ENCODE measurements at places on chromosomes 1 and 21.

DNA sequence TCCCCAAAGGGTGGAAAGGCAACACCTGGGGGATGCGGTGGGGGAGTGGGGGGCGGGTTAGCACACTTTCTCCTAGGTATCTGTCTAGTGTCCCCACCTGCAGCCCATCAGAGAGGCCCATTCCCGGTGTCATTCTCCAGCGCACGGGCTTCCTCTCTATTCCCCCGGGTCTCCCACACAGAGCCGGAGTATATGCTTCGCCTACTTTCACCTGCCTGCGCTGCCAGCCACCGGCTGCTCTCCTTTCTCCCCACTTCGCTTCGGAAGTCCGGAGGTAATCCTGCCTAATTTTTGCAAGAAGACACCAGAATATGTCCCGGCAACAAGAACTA, 852 bp downstream of the RGS7 start:
- DNase-seq: no peak

- no peak for DNase-seq
Observed at GRCh38 chr1:33338440-33339211, 17.7 kb upstream of the A3GALT2 start.

DNA sequence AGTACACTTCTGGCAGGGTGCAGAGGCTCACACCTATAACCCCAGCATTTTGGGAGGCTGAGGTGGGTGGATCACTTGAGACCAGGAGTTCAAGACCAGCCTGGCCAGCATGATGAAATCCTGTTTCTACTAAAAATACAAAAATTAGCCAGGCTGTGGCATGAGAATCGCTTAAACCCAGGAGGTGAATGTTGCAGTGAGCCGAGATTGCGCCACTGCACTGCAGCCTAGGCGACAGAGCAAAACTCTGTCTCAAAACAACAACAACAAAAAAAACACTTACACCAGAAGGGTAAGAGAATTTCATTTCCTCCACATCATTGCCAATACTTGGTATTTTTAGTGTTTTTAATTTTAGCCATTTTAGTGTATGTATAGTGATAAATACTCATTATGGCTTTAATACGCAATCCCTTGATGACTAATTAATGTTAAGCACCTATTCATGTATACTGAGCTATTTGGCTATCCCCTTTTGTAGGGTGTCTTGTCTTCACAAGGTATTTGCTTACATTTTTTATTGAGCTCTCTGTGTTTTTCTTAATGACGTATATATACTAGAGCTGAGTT, 77.1 kb upstream of the TNR start:
- no peak for DNase-seq

GRCh38 chr1:183582021-183582713, 8.1 kb downstream of the NCF2 start:
- no peak for DNase-seq

GRCh38 chr1:66773227-66773626, 21.0 kb downstream of the DYNLT5 start:
- DNase-seq: no peak

Data from renal cortex interstitium (tissue), 15 donors.